ENCODE measurements at places on chromosomes 12 and 14.

- DNase-seq = no peak
Measured at GRCh38 chr12:8482571-8483061, 26.9 kb downstream of the CLEC6A start.

- no peak for DNase-seq
Measured at GRCh38 chr14:106227793-106228192, 701.4 kb downstream of the TMEM121 start.

- no peak for DNase-seq
Measured at GRCh38 chr14:90496379-90496778, 99.5 kb downstream of the CALM1 start.

DNA sequence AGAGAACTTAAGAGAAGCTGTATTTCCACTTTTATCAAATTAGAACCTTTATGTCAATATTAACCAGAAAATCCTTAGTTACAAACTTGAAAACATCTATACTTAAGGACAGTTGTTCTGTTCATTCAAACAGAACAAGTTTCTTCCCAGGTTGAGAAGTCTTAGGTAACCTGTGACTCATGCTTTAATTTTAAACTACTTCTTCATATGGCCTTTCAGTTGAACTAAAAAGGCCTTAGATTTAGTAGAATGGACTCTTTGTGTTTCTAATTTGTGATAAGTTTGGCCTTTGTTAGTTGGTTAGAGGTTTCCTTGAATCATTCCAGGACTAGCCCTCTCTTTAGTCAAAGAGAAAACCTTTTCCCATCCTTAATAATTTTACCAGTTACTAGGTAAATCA lies 274.2 kb downstream of the FUT8 start:
- no peak for DNase-seq

DNA sequence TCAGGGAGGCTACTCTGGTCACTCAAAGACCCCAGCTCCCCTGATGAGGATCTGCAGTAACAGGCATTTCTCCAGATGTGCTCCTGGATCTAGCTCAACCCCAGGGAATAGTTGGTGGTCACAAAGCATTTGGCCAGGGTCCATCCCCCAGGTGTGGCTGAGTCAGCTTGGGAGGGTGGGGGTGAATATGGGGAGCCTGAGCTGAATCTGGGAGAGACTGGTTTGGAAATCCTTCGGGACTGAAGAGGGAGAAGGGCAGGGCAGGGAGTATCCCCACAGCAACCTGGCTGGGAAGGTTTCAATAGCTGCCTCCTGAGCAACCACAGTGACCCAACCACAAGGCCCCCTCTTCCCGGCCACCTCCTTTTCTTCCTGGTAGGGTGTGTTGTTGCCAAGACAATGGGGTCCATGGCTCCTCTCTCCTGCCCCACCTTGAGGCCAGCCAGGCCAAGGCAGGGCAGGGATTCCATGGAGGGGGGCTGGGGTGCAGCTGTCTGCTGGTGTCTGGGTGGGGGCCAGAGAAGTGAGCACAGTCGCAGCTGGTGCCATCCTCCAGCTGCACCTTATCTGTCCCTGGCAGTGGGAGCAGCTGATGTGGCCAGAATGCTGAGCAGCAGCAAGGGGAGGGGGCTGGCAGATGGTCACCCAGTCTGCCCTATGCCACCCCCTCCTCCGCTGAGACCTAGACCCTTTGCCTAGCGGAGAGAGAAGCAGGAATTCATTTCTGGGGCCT lies 5.5 kb downstream of the ASIC1 start:
- no peak for DNase-seq

- no peak for DNase-seq
Measured at GRCh38 chr14:101198398-101199027, 295.0 kb upstream of the RTL1 start.

DNA sequence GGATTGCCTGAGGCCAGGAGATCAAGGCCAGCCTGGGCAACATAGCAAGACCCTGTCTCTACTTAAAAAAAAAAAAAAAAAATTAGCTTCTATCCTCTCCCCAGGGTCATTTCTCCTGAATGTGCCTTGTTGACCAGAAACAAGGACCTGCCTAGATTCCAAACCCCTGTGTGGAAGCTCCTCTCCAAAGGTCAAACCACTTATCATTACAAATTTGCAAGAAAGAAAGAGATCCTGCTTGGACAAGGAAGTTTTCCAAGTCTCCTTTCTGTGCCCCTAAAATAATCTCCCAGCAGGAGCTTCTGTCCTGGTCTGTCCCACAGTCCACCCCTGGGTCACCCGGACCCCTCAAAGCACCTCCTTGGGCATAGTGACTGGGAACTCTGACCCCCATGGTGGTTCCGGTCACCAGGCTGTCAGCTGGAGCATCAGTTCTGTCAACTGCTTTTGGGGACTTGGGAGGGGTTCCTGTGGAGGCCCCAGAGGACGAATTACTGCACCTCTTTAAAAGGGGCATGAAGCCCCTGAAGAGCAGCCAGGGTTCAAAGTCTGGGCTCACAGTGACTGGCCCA lies 38.4 kb downstream of the ACTN1 start:
- no peak for DNase-seq

DNA sequence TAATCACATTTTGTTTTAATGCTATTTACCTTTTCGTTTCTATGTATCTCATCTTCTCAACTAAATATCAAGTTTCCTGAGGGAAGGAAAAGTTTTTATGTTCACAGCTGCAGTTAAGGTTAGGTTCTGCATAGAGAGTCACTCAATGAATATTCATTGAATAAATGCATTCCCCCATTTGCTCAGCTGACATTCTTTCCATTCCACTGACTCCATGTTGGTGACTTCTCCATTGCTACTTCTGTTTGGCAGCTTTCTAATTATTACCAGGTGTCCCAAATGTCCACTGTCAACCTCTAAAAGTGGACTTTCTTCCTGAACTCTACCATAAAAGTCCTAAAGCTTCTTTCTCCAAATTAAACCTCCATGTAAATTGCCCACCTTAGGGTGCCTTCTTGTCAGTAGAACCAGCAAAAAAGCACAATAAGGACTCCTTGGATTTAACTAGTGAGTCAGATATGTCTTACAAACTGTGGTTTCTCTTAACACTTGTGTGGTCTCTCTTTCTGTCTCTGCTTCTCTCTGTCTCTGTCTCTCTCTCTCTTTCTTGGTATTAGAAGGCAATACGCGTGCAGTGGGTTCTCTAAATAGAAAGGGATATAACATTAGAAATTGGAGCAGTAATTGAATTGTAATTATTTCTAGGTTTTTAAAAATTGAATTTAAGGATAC lies 85.9 kb downstream of the TMEM117 start:
- DNase-seq = no peak

- DNase-seq = no peak
Measured at GRCh38 chr12:47272412-47273190, 192.8 kb upstream of the AMIGO2 start.

- DNase-seq = no peak
Measured at GRCh38 chr12:10119066-10119465, 10.9 kb downstream of the CLEC7A start.

DNA sequence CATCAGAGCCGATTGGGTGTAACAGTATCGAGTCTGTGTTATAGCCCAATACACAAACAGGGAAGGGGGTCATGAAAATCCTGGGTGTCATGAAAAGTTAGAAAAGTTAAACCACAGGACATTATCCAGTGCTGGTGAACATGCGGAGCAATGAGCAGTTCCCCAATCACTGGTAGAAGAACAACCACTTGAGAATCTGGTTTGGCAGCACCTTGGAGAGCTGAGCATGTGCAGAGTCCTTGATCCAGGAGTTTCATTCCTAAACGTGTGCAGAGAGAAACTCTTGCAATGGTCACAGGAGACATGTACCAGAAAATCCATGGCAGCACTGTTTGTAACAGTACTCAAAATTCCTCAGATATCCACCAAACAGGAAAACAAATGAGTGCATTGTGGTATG lies 23.0 kb upstream of the JDP2 start:
- no peak for DNase-seq

- no peak for DNase-seq
Measured at GRCh38 chr14:91061056-91061887, 831 bp upstream of the RPS6KA5 start.

- no peak for DNase-seq
Measured at GRCh38 chr12:3727354-3727753, 25.6 kb downstream of the CRACR2A start.

- DNase-seq = no peak
Measured at GRCh38 chr12:81022531-81022930, 55.3 kb upstream of the ACSS3 start.

- DNase-seq = no peak
Measured at GRCh38 chr12:66013224-66013623, 117.3 kb downstream of the LLPH start.
